ENCODE measurements at places on chromosomes 1 and 21. TPM values are rescaled to one million over a fixed set of nuclear protein-coding genes. Genes with fewer than 3 reads are reported as not detected.

The LPAR3 gene
- total RNA-seq, result 13.0 TPM

DNA sequence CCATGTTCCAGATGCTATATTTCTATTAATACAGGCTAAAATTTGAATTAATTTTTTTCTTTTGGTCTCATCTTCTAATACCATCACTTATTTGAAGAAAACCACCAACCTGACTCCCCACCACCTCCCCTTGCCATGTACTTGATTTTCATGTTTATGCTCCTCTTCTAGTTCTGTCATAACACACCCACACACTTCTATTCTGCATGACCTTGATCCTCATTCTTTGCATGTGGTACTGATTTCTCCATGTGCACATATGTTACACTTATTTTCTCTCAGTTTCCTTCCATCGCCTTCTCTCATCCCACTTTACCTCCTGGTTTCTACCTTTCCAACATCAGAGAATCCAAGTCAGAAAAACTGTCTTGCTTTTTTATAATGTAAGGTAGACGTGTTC lies 78.9 kb upstream of the ARID1A start:
- DNase-seq, result no peak
- H3K36me3 ChIP-seq, result no peaks in the 10 kb centered on the region
- H3K4me3 ChIP-seq, result no peak overlapping the region
- peaks cover 14% of the 10 kb centered on the region for H3K4me1 ChIP-seq
- H3K27me3 ChIP-seq, result no peaks in the 10 kb centered on the region
- no peak overlapping the region for H3K27ac ChIP-seq

- no peaks in the 10 kb centered on the region for H3K27me3 ChIP-seq
- H3K27ac ChIP-seq, result no peak overlapping the region
- no peak overlapping the region for H3K4me3 ChIP-seq
- no peaks in the 10 kb centered on the region for H3K4me1 ChIP-seq
- no peaks in the 10 kb centered on the region for H3K36me3 ChIP-seq
- DNase-seq, result no peak
Measured at GRCh38 chr1:227489572-227489971, 73.8 kb upstream of the ZNF678 start.

DNA sequence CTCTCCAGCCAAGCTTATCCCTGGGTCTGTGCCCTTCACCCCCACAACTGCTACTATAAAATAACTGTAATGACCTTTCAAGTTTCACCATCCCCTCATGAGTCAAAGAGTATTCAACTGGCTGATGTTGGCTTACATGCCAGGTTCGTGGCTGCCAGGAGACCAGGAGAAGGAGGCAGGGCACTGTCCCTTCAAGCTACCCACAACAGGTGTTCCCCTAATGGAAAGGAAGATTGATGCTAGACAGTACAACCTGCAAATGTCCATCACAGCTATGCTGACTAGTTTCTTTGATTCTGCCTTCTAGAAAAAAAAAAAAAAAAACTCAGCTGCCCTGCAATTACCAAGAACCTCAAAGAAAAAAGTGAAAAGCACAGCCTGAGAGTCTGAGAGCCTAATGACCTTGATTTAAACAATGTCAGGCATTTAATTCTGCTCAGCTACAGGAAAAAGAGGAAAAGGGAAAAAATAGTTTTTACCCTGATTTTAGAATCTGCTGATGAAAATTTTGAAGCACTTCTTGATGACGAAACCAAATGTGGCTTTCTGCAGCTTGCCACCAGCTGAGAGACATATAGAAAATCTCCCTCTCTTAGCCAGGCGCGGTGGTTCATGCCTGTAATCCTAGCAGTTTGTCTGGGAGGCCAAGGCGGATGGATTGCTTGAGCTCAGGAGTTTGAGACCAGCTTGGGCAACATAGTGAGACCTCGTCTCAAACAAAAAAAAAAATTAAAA lies 82.7 kb upstream of the ROR1 start:
- no peak for DNase-seq
- H3K36me3 ChIP-seq, result no peaks in the 10 kb centered on the region
- no peaks in the 10 kb centered on the region for H3K27me3 ChIP-seq
- peaks cover 10% of the 10 kb centered on the region for H3K4me1 ChIP-seq

DNA sequence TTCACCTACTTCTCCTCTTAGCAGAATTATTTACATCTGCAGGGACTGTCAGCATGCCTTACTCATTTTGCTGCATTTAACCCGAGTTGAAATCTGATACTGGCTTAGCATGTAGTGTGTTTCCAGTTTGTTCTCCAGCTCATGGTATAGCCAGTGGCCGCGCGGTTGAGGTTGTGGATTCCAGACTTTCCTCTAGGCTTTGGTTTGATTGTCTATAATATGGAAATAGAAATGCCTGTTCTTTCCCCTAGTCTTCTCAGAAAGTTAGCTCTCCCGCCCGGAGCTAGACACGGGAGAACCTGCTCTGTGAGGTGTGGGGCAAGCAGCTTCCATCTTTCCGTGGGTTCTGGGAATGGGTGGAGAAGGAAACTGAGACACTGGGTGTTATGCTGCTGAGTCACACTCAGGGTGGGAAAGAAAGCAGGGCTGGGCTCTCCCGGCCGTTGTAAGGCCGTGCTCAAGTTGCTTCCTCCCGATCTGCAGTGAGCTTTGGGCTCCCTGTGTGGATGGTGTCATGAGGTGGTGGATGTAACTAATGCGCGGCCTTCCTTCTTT lies 206.8 kb upstream of the TMEM51 start:
- no peak overlapping the region for H3K4me3 ChIP-seq
- H3K27me3 ChIP-seq, result no peaks in the 10 kb centered on the region
- peak; percentile 16 for DNase-seq
- H3K4me1 ChIP-seq, result peaks cover 9% of the 10 kb centered on the region

GRCh38 chr21:38440746-38441145 lies 57.5 kb downstream of the ERG start:
- H3K27me3 ChIP-seq, result peaks cover 3% of the 10 kb centered on the region
- no peak overlapping the region for H3K4me3 ChIP-seq
- no peaks in the 10 kb centered on the region for H3K36me3 ChIP-seq
- peak; percentile 83 for DNase-seq
- peaks cover 12% of the 10 kb centered on the region for H3K4me1 ChIP-seq

The ATG4C gene
- 8.8 TPM for total RNA-seq
